ENCODE measurements at places on chromosomes 3 and 15.

- no peak for DNase-seq
Measured at GRCh38 chr3:65033576-65033975, 345.8 kb upstream of the ADAMTS9 start.

DNA sequence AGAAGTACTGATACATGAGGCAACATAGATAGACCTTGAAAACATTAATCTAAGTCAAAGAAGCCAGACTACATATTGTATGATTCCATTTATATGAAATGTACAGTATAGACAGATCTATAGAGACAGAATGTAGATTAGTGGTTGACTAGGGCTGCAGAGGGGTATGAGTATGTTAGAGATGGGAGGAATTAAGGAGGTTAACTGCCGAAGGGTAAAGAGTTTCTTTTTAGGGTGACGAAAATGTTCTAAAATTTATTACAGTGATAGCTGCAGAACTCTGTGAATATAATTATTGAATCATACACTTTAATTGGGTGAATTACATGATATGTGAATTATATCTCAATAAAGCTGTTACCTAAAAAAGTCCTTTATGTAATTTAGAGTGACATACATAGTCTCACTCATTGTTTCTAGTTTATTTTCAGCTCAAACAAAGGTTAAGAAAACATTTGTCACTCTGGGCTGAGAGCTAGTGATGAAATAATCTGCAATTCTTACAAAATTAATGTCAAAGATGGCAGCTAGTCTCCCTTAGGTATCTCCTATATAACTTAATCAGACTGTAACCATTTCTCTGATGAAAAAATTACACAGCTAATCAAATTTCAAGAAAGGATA is 61.4 kb downstream of the DENND4A start:
- no peak for DNase-seq

- no peak for DNase-seq
Measured at GRCh38 chr15:33344111-33344510, 33.3 kb downstream of the RYR3 start.

GRCh38 chr3:1117843-1118473 is 25.1 kb downstream of the CNTN6 start:
- DNase-seq: no peak

- no peak for DNase-seq
Measured at GRCh38 chr3:171371354-171371753, 88.9 kb downstream of the TNIK start.

- no peak for DNase-seq
Measured at GRCh38 chr3:127174284-127174683, 18.6 kb upstream of the PRR23E start.

GRCh38 chr15:82110144-82110543 is 64.3 kb upstream of the MEX3B start:
- no peak for DNase-seq
